KG1 (cell line): ENCODE measurements at places on chromosomes 12 and 14.

- no peak for DNase-seq
These were observed 759 bp upstream of the KLC1 start for GRCh38 chr14:103628221-103628683.

DNA sequence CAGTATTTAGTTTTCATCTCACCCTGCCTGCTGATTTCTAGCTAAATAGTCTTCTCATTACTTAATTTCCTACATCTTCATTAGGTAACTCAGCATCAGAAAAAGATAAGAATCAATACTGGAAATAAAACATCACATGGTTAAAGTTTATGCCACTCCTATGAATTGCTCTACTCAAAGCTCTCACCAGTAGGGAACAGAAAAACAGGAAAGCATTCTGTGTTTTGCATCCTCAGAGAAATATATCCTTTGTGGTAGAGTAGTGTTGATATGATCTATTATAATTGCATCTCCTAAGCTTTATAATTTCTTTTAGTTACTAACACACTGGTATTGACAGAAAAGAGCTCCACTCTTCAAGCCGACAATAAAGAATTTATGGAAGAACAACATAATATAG is 9.9 kb downstream of the CPNE8 start:
- no peak for DNase-seq

GRCh38 chr12:24111616-24112015 is 162.1 kb upstream of the SOX5 start:
- DNase-seq, result no peak

GRCh38 chr12:97513950-97514349 is 51.3 kb downstream of the RMST start:
- no peak for DNase-seq

DNA sequence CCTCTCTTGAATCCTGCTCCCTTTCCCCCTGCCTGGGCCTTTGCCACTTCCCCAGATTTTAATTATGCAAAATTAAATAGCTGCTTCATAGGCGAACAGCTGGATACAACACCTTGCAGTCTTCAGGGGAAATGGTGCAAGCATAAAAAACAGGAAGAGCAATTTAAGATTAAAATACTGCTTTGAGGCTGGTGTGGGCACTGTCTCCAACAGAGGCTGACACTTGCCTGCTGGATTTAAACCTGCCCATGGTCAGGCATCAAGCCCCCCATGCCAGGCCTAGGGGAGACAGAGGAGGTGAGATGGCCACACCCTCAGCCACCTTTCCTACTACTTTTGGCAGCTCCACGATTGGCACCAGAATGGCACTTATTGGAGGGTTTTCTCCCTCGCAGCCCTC is 110.1 kb upstream of the DIO3 start:
- DNase-seq, result no peak

GRCh38 chr12:123928274-123928865 is 44.3 kb downstream of the CCDC92 start:
- no peak for DNase-seq

- DNase-seq, result no peak
These were observed 536.5 kb downstream of the RPS29 start for GRCh38 chr14:49049711-49050110.

- no peak for DNase-seq
These were observed 34.1 kb downstream of the CHST11 start for GRCh38 chr12:104490850-104491249.
